Stimulated activated naive B cell treated with anti-CD40 and anti-IgM and Interleukin-4, amounts not matched to agents 10 μg/mL and 1 μg/mL and 100 μg/mL, for 72 hours (primary cell): ENCODE measurements at places on chromosomes 12 and 14.

GRCh38 chr14:28577711-28578131, 188.9 kb upstream of the FOXG1 start:
- no peak for DNase-seq

- DNase-seq = peak; percentile 20
Measured at GRCh38 chr12:27900920-27901879, 71.3 kb downstream of the PTHLH start.

DNA sequence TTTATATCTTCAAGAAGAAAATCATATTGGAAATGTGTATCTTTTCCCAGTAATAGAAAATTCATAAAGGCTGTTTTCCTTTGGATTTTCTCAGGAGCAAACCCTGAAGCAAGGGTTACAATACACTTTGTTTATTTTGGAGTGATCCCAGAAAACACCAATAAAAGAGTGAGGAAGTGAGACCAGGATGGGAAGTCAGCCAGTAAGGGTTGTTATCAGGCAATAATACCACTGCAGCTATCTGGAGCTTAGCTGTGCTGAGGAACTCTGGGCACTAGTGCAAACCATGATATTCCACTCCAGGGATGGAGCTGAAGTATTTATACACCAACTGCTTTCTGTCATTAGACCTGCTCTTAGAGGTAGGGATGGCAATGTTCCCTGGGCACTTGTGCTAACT, 1002.3 kb downstream of the FLRT2 start:
- DNase-seq = no peak

- DNase-seq = no peak
Measured at GRCh38 chr12:48613321-48613720, 43.5 kb upstream of the LALBA start.

DNA sequence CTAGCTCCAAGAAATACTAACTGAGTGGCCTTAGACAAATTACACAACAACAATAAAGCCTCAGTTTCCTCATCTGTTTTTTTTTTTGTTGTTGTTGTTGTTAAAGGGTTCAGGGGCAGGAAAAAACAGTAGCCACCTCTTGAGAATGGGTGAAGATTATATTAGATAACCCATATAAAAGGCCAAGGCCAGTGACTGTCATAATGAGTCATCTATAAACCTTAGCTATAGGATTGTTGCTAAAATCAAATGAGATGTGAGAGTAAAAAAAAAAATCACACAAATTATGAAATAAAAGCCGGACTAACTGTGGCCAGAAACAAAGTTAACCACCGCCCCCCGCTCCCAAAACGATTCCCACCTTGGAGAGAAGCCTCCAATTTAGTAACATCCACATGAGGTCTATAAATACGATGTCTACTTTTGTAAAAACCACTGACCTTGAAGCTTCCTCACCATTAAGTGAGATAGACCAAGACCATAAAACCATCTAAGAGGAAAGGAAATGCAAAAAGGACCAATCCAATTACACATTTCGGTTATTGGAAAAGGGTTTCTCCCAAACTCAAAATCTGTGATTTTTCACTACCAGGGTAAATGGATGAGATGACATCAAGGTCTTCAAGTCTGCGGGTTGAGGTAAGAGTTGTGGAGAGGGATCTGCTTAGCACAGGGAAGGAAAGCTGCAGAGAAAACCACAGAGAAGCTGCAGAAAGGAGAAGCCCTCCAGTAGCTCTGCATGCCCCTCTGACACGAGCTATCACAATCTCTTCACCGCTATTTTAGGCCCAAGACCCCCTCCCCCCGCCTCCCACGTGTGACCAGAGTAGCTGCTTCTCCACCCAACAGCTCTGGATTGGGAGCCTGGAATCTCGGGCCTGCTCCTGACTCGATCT, 1.0 kb downstream of the NAA25 start:
- DNase-seq = no peak

DNA sequence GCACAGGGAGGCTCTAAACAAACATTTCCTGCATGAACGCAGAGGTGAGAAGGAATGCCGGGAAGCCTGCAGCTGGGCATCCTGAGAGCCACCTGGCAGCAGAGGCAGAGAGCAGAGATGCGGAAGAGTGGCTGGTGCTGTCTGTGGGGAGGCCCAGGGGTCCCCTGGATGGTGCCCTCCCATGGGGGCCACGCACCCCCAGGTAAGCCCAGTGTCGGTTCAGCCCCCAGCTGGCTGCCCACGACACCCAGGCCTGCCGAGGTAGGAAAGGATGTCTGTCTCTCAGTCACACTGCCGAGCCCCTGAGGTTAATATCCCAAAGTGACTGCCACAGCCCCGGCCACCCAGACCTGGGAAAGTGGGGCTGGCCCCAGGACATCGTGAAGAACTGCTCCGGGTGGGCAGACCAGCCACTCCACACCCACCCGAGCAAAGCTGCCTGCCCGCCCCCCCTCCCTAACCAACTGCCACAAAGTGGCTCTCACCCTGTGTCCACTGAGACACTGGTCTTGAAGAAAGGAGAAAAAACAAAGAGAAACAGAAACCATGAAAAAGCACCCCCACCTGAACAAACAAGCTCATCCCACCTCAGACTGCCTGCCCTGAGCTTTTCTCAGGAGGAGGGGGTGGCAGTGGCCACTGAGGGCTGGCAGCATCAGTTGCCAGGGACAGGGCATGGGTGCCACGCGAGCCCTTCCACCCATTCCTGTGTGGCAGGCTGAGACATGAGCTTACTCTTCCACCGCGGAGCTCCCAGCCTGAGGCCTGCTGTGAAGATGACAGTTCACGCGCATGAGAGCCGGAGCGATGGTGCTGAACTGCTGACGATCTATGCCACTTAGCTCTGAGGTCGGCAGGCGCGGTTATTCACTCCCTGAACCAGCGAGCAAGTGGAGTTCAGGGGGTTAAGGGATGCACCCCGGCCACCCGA, 40.8 kb downstream of the CCDC88C start:
- no peak for DNase-seq

- DNase-seq = no peak
Measured at GRCh38 chr12:40127408-40127807, 21.5 kb upstream of the SLC2A13 start.

DNA sequence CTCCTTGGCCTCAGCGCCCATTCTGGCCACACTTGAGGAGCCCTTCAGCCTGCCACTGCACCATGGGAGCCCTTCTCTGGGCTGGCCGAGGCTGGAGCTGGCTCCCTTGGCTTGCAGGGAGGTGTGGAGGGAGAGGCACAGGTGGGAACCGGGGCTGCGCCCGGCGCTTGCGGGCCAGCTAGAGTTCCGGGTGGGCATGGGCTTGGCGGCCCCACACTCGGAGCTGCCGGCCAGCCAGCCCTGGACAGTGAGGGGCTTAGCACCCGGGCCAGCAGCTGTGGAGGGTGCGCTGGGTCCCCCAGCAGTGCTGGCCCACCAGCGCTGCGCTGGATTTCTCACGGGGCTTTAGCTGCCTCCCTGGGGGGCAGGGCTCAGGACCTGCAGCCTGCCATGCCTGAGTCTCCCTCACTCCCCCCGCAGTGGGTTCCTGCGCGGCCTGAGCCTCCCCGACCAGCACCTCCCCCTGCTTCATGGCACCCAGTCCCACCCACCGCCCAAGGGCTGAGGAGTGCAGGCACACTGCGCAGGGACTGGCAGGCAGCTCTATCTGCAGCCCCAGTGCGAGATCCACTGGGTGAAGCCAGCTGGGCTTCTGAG, 28.0 kb downstream of the TMEM117 start:
- no peak for DNase-seq
